ENCODE measurements at places on chromosomes 3 and 15.

GRCh38 chr15:69390575-69390974 is 23.6 kb upstream of the KIF23 start:
- no peak for DNase-seq

GRCh38 chr3:151946606-151947005 is 73.2 kb downstream of the SUCNR1 start:
- DNase-seq, result no peak

DNA sequence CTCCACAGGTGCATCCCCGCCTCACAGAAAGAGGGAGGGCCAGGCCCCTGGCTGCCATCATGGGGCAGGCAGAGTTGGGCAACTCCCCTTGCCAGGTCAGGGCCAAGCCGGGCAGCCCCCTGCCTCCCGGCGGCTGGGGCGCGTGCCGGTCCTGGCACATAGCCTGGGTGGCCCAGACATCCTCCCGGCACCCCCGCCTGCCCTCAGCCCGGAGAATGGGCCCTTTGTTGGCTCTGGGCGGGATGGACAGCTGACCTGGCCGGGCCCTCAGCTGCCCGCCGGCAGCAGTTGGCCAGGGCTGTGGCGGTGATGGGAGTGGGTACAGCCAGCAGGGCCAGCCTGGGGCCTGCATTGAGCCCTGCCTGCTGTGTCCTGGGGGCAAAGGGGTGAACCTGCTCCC is 16.5 kb downstream of the PLXNA1 start:
- no peak for DNase-seq

- DNase-seq, result no peak
Observed at GRCh38 chr3:81003817-81004216, 757.6 kb downstream of the GBE1 start.

DNA sequence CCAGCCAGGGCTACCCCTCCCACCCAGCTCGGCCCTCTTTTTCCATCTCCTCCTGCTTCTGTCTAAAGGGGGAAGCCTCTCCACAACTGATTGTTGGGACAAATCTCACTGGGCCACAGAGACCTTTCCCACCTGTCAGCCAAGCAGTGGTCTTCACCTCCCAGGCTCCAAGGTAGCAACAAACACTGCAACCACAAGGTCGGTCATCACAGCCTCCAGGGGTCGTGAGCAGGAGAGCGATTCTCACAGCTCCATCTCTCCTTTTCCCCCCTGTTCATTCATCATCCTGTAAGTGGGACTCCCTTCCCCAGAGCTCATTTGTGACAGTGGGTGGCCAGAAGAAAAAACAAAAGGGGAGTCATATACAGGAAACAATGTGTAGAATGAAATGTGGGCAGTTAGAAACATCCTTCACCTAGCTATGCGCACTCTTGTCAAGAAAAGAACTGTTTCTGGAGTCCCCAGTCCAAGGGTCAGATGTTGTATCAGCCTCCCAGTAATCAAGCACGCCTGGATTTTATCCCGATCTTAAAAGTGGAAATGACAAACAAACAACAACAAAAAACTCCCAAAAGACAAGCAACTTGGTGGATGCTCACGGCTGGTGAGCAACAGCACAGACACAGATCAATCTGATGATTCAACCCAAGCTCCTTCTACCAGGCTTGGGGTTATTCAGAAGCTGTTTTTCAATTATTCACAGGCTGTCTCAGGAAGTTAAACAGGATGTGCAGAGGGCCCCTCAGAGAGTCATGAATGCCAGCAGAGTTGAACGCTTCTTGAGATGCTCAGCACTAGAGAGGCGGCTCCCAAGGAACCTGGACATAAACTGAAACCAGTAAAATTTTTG is 22.4 kb downstream of the LYZL4 start:
- no peak for DNase-seq

DNA sequence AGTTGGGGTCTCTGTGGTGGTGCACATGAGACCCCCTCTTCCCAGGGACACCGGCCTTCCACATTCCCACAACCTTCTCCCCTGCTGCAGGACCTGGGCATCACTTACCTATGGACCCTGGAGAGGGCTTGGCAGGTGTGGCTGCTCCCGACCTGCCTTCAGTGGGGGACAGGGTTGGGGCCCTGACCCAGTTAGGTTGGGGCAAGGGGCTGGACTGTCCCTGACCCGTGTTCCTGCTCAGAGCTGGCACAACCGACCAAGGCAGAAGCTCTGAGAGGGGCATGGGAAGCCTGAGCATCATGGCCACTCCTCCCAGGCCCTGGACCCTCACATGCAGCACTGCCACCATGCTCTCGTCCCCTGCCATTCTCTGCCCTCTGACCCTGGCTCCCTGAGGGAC is 6.1 kb downstream of the NBEAL2 start:
- no peak for DNase-seq

GRCh38 chr3:187352581-187353575 is 15.3 kb upstream of the RTP4 start:
- no peak for DNase-seq

DNA sequence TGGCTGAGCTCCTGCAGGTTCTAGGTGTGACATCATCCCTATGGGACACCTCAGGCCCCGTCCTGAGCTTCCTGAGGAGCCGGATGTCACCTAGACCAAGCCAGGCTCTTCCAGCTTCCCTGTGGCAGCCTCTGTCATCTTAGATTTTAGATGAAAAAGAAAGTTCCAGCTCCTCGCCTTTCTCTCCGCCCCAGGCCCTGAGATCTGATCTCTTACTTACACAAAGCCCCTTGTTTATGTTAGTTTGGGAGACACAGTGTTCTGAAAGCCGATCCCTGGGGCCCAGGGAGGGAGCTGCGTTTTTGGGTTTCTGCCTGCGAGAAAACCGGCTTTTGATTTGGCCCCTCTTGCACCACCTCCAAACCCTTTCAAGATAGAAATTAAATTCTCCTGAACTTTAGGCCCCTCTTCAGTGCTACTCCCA is 40.2 kb upstream of the FAM107A start:
- DNase-seq, result no peak

DNA sequence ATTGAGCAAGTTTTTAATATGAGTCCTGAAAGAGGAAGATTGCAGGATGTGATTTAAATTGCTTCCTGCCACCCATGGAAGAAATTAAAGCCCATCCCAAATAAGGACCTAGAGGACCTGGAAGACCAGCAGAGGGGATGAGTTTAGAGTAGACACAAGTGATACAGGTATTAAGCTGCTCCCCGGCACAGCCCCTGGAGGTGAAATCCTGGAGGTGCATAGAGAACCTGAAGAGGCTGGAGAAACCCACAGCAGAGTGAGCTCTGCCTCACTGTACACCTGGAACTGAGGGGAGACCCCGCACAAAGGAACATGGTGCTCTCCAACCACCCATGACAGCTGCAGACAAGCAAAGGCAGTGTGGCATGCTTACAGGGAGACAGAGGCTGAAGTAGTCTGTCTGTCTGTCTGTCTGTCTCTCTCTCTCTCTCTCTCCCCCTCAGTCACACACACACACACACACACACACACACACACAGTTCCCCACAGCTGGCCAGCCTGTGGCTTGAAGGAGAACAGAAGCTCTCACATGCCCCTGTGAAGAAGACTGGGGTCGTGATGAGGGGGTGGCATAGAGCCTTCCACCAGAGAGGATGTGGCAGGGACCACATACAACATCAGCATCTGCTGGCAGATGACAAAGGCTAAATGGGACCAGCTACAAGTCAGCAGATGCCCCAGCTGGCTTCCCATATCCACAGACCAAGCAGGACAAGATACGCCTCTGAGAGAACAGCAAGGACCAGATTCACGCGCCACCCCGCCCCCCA is 38.1 kb downstream of the FSIP1 start:
- DNase-seq, result no peak

DNA sequence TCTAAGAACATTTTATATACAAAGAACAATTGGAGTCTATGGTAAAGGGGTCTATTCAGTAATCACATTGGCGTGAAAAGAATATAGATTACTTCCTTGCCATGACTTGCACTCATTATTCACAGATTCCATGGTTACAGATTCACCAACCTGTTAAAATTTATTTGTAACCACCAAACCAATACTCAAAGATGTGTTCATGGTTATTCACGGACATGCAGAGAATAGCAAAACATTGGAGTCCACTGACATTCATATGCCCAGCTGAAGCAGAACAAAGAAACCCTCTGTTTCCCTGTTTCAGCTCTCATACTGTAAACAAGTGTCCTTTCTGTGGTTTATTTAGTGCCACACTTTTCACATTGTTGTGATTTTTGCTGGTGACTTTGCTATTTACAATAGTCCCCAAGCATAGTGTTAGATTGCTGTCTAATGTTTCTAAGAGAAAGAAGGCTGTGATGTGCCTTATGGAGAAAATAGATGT is 185.8 kb upstream of the TTC14 start:
- DNase-seq, result no peak

DNA sequence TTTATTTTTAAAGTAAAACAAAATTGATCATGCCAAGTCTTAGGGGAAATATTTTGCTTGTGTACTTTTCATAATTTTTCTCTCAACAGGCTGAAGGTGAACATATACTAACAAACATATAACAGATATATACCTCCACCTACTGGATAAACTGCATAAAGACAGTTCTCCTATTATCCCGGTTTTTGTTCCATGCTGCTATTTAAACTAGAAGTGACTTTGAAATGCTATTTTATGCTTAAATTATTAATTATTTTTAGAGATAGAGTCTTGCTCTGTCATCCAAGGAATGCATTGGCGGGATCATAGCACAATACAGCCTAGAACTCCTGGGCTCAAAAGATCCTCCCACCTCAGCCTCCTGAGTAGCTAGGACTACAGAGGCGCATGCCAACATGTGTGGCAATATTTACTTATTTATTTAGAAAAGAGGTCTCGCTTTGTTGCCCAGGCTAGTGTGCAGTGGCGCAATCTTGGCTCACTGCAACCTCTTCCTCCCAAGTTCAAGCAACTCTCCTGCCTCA is 49.8 kb downstream of the ST3GAL6 start:
- DNase-seq, result peak; percentile 68

DNA sequence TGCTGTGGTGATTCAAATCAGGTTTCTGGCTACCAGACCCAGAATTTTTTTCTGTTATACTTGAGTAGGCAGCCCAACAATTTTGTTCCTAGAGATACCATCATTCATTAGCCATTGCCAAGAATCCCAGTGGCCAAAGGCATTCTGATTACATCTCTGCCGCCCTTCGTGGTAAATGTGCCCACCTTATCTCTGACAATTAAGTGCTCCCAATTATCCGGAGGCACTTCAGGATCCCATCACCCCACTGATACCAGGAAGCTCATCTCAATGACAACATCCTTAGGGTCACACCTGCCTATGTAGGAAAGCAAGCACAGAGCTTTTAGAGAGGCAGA is 43.2 kb upstream of the RPL35A start:
- no peak for DNase-seq

- no peak for DNase-seq
Observed at GRCh38 chr15:80660119-80660518, 35.0 kb upstream of the ABHD17C start.
